ENCODE measurements at places on chromosomes 4 and X. TPM values are rescaled to one million over a fixed set of nuclear protein-coding genes. Genes with fewer than 3 reads are reported as not detected.

- DNase-seq = no peak
These were observed 32.3 kb upstream of the BBS12 start for GRCh38 chr4:122700178-122700725.

DNA sequence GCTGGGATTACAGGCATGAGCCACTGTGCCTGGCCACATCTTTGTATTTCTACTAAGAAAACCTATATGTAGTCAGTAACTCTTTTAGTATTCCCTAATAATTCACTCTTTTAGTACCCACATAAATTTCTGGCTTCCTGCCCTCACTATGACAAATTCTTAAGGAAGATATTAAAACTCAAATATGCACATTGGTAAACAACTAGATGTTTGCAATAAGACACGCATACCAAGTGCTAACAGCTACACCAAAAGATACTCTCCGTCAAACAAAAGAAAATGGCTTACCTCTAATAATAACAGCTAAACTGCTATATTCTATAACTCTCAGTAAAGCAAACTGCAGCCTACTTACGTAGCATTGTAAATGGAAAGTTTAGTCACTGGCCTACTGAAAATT is 6.3 kb downstream of the UBA6 start:
- DNase-seq = no peak

DNA sequence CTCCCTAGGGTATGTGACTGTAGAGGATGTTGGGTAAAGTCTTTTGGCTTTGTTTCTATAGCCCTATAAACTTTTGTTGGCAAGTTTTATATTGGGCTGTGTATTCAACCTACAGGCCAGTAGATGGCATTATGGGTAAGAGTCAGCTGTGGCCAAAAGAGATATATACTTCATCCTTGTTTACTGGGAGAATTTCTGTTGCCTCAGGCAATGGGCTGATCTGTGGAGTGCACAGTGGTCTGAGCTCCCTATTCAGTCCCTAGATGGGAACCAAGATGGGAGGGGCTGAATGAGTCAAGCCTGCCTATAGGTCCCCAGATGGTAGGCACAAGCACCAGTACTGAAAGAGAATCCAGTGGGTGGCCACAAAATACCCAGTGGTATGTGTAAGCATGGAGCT is 580.6 kb downstream of the EPHA5 start:
- DNase-seq = no peak

GRCh38 chr4:10118048-10119004 is 1.7 kb upstream of the WDR1 start:
- peak; percentile 71 for DNase-seq

DNA sequence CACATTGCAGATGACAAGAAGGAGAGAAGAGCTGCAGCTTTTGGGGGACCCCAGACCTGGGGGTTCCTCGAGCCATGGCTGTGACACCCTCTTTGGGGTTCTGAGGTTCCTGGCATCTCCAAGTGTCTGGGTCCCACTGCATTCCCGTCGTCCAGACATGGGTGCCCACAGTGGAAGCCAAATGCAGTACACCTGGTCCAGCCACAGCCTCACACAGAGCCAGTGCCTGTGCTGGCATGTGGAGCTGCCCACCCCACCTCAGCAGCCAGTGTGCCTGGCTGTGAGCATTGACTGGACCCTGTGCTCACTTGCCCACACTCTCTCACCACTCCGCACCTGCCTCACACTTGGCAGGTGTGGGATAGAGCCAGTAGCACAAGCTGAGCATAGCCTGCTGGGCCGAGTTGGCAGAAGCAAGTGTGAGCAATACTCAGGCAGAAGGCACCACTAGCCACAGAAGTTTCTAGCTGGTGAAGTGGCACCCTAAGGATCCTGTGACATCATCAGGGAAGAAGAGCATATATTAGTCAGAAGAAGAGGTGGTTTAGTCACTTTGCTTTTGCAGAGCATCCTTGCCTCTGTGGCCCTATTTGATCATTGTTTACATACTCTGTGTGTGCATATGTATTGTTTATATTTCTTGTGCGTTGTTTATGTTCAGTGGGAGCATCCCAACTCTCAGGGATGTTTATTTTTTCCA is 65.0 kb upstream of the MAGEB2 start:
- no peak for DNase-seq

DNA sequence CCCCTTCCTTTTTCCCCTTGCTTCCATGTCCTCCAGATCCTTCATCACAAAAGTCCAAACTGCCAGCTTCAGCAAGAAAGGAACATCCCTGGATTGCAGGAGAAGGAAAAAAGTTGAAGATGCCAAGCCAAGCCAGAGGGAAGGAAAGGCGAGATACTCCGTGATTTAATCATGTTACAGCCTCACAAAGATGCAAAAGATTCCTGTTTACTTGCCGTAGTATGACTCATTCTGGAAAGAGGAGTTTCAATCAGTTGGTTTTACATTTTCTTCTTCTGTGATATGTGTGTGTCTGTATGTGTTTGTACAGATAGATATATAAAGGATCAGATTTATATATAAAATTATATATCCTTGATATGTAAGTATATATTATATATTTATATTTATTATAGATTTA is 69.3 kb downstream of the BTC start:
- DNase-seq = no peak

ZNF718 gene
- 7.6 TPM for total RNA-seq

Data from activated CD4-positive, alpha-beta T cell treated with anti-CD3 and anti-CD28 coated beads, Interleukin-2, amount 10 ng/mL, durations not matched to agents 24 days and 14 days (primary cell).